RCC 7860 (cell line): ENCODE measurements at places on chromosomes 1 and 21.

DNA sequence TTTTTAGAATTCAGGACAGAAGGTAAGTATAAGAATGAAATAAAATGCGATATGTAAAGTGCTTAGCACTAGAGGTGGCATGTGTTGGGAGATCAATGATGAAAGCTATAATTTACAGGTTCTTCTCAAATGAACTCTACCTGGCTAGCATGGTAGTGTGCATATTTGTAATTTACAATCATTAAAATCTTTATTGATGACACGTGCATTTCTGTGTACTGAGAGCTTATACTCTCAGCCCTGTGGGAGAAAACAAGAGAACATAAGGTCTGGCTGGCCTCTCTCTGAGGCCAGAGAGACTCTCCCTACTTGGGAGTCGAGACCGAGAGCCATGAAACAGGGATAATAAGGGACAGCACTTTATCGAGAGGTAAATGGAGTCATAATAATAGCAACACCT lies 76.4 kb downstream of the COLGALT2 start:
- DNase-seq, result no peak

DNA sequence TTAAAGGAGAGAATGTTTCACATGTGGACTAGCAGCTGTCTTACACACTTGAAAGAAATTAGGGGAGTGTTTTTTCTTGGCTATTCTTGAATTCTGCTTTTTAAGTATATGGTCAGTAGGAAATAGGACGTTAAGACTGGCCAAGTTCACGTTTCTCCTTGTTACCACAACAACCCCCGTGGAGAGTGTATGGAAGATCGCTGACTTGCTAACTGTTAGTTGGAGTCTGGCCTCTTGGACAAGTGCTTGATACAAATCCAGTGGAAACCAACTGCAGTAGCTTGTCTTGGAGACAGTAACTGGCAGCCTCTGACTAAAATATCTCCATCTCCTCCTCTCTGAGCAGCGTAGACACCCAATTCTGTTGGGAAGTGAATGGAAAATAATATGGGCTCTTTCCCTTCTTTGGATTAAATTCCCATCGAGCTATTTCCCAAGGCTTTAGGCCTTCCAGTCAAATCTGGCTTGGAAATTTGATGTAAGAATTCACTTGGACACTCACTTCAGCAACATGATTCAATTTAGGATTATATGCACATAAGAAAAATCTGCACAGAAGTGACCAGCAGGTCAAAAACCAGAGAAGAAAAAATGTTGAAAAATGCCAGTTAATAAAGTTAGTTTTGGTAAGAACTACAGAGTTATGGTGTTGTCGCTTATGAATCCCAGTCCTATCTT lies 3.6 kb upstream of the NFIA start:
- DNase-seq, result no peak

GRCh38 chr1:21245688-21246229 lies 44.5 kb downstream of the ECE1 start:
- no peak for DNase-seq

DNA sequence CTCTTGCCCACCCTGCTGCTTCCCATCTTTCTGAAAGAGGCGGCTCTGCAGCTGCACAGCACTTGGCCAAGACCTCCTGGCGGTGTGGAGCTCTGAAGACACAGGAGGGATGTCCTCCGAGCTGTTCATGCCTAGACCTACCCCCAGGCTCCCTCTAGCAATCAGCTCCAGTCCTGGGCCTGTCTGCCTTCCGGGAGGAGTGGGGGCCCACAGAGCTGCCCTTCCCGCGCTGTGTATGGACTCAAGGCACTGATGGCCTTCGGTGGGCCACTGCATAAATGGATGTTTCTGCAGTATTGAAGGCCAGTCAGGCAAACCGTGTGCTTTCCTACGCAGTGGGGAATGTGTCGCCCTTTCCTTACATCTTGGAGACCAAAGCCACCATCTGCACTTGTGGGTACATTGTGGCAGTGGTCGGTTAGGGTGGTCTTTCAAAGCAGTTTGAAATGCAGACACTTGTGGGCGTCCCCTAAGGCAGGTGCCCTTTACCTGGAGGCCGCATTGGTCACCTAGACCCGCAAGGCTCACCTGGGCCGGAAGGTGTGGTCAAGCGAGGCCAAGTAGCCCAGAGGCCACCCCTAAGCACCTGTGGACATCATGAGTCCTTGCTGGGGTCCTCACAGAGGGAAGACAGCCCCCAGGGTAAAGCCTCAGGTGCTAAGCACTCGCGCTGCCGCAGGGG lies 912 bp upstream of the PKNOX1 start:
- DNase-seq, result no peak

GRCh38 chr1:59885160-59885832 lies 41.3 kb downstream of the CYP2J2 start:
- no peak for DNase-seq

GRCh38 chr1:88150330-88150729 lies 533.7 kb upstream of the PKN2 start:
- no peak for DNase-seq

- DNase-seq, result no peak
Observed at GRCh38 chr21:36820176-36821031, 121.5 kb downstream of the SIM2 start.

DNA sequence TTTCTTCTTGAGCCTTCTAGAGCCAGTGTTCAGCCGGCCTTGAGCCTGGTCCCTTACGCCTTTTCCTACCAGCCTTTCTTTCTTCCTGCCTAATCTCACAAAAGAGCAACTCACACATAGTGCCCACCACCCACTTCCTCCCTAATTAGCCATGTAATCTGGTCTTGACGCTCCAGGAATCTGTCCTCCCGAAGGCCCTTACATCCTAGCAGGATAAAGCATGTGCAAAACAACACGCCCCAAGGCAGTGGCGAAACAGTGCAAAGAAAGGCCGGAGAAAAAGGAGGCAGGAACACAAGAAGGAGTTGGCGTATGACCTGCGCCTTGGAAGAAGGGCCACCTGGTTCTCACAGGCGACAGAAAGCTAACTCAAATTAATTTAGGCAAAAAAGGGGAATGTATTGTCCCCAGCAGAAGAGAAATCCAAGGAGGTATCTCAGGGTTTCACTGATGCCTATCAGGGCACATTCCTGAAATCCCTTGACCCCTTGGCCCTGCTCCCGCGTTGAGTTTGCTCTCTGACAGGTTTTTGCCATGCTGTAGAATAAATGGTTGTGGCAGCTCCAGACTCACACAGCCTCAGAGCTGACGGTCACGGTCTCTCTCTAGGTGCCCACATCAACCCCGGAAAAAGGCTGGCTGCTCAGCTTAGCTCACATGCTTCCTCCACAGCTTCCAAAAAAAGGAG lies 79.0 kb downstream of the ZNF281 start:
- no peak for DNase-seq

- no peak for DNase-seq
Observed at GRCh38 chr1:17023573-17023972, 11.8 kb upstream of the ATP13A2 start.

DNA sequence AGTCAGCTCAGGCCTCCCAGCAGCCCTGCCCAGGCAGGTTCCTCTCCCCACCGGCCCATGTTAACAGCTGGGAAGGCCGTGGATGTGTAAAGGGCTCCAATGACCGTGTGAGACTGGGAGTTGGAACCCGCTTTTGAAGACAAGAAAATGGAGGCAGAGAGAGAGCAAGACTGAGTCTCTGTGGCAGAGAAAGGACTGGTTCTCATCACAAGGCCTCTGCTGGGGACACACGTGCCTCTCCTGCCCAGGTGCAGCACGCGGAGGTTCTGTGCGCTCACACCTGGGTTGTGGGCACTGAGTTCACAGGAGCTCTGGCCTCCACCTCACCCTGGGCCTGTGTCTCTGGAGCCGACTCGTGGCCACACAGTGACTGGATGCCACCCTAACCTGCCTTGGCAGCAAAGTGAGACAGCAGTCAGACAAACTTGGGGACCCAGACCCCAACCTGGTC lies 27.0 kb downstream of the RUNX3 start:
- DNase-seq, result no peak

DNA sequence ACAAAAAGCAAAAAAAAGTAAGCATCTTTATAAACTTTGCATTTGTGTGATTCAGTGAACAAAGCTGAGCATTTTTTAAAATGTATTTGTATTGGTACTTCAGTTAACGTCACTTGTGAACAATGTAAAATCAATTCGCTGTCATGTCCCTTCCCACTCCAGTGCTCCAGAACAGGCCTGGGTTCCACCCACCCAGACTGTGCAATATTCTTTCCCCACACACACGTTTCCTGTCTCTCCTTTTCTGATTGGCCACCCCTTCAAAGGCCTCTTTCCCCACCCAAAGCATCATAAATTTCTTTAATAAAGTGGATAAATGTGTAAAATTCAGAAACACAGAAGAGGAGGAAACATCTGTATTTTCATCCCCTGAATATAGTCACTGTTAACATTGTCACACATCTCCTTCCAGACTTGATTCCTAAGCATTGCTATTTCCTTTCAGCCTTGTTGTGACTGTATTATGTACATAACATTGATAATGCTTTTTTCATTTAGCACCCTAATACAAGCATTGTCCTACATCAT lies 12.0 kb downstream of the CLEC20A start:
- DNase-seq, result no peak

GRCh38 chr1:37949524-37950152 lies 2.8 kb upstream of the INPP5B start:
- DNase-seq, result no peak

DNA sequence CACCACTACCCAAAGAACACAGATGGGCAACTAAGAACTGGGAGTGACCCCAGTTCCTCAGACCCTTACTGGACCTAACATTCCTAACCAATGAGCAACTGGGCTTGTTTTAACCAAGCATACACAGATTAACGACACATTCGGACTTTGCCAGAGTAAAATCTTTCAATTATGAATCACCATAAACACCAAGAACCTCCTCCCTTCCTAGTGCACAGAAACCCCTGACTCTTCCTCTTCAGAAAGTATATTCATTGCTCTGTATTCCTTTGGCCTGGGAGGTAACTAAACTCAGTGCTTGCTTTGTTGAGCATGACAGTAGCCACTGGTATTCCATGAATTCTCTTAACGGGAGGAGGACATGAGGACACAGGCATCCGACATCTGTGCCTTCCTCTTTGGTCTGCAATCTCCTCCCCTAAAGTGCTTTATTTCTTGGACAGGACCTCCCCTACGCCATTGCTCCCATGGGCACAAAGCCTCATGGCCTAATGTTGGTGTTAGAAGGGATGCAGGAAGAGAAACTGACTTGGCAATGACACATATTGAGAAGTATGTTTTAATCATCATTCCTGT lies 42.7 kb downstream of the SEC16B start:
- peak; percentile 82 for DNase-seq

- DNase-seq, result no peak
Observed at GRCh38 chr1:220347654-220348175, 75.5 kb upstream of the RAB3GAP2 start.

DNA sequence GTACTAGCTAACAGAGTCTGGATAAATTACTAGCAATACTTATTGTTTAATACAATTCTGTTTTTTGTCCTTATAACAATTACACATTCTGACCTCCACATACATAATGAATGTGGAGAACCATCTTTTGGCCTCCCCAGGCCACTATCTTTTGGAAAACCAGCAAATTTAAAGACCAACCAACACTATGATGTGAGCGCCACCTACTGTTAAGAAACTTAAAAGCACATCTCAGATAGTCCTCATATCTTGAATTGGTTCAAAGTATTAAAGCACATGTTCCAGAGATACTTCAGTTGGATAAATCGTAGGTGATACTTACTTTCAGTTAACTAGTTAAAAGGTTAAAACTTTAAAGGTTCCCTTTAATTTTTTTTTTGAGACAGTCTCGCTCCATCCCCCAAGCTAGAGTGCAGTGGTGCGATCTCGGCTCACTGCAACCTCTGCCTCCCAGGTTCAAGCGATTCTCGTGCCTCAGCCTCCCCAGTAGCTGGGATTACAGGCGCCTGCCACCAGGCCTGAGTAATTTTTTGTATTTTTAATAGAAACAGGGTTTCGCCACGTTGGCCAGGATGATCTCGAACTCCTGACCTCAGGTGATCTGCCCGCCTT lies 29.3 kb upstream of the USP1 start:
- peak; percentile 41 for DNase-seq

DNA sequence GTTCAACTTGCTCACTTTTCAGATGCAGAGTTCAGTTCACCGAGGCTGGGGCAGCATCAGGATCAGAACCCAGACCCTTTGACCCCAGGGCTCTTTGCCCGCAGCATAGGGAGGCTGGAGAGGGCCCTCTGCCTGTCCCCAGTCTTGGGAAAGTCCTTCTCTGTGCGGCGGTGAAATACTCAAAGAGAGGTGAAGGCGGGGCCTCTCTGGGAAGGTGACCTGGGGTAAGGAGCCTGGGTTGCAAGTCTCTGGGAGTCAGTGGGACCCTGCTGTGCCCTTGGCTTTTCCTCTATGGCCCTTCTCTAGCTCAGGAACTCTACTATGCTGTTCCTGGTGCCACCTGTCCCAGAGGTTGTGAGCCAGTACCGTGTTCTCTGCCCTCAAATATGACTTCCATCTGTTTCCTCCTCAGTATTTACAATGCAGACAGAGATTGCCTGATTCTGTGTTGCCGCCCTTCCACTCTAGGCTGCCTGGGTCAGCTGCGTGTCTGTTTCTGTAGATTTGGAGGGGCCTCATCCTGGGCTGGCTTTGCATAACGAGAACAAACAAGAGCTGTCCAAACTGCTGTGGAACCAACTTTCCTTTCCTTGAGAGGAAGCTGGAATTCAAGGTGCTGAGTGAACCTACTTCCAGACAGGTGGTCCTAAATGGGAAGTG lies 18.7 kb upstream of the ZBTB21 start:
- no peak for DNase-seq

DNA sequence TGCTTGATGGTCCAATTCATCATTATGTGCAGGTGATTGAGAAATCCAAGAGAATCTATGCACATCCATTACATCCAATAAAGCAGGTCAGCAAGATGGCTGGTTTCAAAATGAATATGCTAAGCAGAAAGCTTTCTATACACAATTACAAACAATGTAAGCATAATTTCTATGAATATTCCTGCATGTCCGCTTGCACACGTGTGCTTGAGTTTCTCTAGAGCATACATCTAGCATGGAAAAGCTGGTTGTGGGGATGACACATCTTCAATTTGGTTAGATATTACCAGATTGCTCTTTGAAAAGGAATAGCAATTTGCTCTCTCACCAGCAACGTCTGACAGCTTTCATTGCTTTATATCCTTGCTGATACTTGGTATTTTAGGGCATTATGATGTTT lies 160.4 kb upstream of the HMGB4 start:
- no peak for DNase-seq

- no peak for DNase-seq
Observed at GRCh38 chr1:17618558-17619247, 79.2 kb downstream of the ARHGEF10L start.

- DNase-seq, result peak; percentile 67
Observed at GRCh38 chr1:180586671-180587155, 27.9 kb downstream of the OVAAL start.

GRCh38 chr1:180533266-180533987 lies 25.3 kb upstream of the OVAAL start:
- peak; percentile 33 for DNase-seq

- DNase-seq, result peak; percentile 29
Observed at GRCh38 chr1:7047866-7048265, 262.6 kb downstream of the CAMTA1 start.
